ENCODE measurements at places on chromosomes 7 and 10. TPM values are rescaled to one million over a fixed set of nuclear protein-coding genes. Genes with fewer than 3 reads are reported as not detected.

DNA sequence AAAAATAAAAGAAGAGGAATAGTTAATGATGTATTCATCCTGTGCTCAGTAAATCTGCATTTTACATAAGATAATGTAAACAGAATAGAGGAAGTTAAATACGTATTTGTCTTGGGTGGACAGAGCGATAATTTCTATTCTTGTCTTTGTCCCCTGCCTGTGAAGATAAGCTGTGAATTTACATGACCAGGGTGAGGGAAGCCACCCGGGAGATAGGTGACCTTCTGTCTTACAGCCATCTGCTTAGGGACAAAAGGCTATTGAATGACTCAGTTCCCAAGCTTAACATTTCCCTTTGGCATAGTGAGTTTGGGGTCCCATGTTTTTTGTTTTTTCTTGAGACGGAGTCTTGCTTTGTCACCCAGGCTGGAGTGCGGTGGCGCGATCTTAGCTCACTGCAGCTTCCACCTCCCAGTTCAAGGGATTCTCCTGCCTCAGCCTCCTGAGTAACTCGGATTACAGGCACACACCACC is 88.7 kb upstream of the KCTD7 start:
- H3K27me3 ChIP-seq: no peaks in the 10 kb centered on the region
- H3K27ac ChIP-seq: peak overlapping the region; percentile 60
- no peaks in the 10 kb centered on the region for H3K36me3 ChIP-seq
- no peak overlapping the region for H3K4me3 ChIP-seq
- no peak for DNase-seq

DNA sequence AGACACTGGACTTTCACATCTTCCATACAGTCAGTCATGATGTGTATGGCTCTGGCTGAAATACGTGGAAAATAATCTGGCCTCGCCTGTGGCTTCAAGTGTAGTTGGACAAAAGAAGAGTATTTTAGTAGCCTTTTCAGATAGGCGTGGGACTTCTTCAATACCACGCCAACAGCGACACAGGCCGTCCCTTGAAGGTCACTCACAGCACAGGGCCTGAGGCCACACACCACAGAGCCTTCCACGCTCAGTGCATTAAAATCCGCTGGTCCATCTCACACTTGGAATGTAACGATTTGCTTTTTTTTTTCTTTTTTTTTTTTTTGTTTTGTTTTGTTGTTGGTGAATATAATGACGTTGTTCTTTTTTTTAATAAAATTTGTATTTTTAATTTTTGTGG is 51.8 kb upstream of the SUN1 start:
- H3K36me3 ChIP-seq: peaks cover 10% of the 10 kb centered on the region
- H3K27ac ChIP-seq: no peak overlapping the region
- H3K4me1 ChIP-seq: no peaks in the 10 kb centered on the region
- no peak for DNase-seq
- H3K27me3 ChIP-seq: no peaks in the 10 kb centered on the region
- H3K4me3 ChIP-seq: no peak overlapping the region

DNA sequence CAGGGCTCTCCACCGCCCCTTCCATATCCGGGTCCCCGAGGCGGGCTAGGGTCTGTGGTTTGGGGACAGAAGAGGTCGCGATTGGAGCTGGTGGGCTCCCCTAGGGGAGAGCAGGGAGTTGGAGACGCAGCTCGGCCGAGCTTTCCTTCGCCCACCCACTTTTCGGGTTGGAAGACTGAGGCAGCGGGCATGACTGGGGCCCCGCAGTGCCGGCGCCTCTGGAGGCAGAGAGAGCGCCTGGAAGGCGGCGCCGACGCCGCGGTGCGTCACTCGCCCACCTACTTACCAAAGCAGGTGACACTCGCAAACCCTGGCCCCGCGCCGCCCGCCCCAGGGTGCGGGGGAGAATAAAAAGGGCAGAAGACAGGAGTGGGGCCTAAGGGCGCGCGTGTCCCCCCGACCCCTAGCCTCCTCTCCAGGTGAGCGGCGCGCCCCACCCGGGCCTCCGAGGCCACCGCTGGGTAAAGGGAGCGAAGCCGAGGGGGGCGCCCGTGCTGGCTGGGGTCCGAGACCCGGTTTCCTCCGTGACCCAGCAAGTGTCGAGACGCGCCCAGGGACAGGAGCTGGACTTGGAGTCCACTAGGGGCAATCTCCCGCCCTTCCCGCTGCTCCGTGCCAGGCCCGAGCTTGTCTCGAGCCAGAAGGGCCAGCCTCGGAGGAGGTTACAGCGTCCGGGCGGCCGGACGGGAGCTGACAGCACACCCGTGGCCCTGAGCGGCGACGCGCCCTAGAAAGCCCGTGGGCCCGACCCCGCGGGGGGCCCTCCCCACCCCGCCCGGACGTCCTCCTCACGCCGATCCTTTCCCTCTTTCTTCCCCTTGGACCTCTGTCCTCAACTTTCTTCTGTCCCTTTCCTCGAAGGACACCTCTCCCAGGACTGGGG is 34.4 kb upstream of the GRID1 start:
- peak overlapping the region; percentile 74 for H3K4me3 ChIP-seq
- no peak overlapping the region for H3K27ac ChIP-seq
- DNase-seq: peak; percentile 47
- H3K4me1 ChIP-seq: peaks cover 18% of the 10 kb centered on the region

DNA sequence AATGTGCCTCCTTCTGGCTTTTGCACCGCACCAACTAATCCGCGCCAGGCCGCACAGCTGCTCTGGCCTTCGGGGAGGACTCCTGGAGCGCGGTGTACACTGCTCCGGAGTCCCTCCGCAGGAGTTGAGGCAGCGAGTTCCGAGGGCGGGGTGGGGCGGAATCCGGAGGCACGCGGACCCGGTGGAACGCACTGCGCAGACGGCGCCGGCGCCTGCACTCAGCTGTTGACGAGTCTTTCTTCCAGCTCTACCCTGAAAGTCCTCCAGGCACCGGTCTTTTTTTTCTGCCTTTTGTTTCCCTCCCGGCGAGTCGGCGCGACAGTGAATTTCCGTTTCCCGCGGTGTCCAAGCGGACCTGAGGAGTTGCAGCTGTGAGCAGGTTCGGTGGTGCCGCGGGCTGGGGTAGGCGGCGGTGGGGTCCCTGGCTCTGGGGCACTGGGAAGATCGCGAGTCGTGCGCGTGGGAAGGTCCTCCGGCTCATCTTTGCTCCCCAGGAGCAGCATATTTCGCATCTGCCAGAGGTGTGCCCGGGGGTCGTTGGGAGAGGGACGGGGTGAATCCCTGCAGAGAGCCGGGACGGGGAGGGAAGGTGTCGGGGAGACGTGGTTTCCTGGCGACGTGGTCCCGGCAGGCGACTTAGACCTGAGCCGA is 44.1 kb downstream of the SFTPD start:
- no peaks in the 10 kb centered on the region for H3K4me1 ChIP-seq
- no peak overlapping the region for H3K27ac ChIP-seq
- peaks cover 36% of the 10 kb centered on the region for H3K27me3 ChIP-seq
- H3K4me3 ChIP-seq: peak overlapping the region; percentile 89
- DNase-seq: peak; percentile 85
- no peaks in the 10 kb centered on the region for H3K36me3 ChIP-seq

GRCh38 chr10:36057180-36057579 is 415.1 kb upstream of the FZD8 start:
- 0 out of 2 replicates have a peak, but pooled peaks cover 3% of the 10 kb centered on the region for H3K4me1 ChIP-seq
- no peaks in the 10 kb centered on the region for H3K27me3 ChIP-seq
- H3K27ac ChIP-seq: no peak overlapping the region
- H3K36me3 ChIP-seq: no peaks in the 10 kb centered on the region
- DNase-seq: no peak

DNA sequence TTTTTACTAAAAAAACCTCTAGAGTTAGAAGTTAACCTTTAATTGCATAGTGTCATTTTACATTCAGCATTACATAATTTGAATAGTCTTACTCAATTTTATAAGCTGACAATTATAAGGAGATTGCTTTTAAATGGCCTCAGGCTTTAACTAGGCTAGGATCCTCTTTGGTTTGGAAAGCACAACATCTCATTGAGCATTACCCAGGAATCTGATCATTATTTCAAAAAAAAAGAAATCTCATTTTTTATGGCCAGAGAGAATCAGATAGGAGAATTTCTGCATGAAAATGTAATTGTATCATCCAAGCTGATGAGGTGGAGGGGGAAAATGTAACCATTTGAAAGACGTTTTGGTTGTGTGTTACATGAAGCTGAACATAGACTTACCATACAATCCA is 324.9 kb upstream of the POT1 start:
- H3K4me1 ChIP-seq: peaks cover 53% of the 10 kb centered on the region
- H3K27me3 ChIP-seq: no peaks in the 10 kb centered on the region
- no peak for DNase-seq

DNA sequence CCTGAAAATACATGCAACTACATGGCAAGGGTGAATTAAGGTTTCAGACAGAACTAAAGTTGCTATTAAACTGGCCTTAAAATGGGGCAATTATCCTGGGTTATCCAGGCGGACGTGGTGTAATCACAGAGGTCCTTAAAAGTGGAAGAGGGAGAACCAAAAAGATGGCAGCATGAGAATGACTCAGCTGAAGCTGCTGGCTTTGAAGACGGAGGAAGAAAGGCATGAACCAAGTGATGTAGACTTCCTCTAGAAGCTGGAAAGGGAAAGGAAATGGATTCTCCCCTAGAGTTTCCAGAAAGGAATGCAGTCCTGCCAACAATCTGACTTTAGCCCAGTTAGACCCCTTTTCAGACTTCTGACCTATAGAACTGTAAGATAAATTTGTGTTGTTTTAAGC is 27.0 kb upstream of the UBN2 start:
- H3K27me3 ChIP-seq: no peaks in the 10 kb centered on the region
- peak; percentile 44 for DNase-seq
- no peak overlapping the region for H3K27ac ChIP-seq
- H3K4me3 ChIP-seq: no peak overlapping the region
- H3K36me3 ChIP-seq: no peaks in the 10 kb centered on the region

GRCh38 chr7:121032645-121033460 is 44.3 kb downstream of the CPED1 start:
- no peaks in the 10 kb centered on the region for H3K27me3 ChIP-seq
- H3K4me1 ChIP-seq: peaks cover 2% of the 10 kb centered on the region
- no peak overlapping the region for H3K27ac ChIP-seq
- no peak overlapping the region for H3K4me3 ChIP-seq

GRCh38 chr10:97053276-97053675 is 132.5 kb downstream of the SLIT1 start:
- H3K4me1 ChIP-seq: no peaks in the 10 kb centered on the region
- H3K27ac ChIP-seq: no peak overlapping the region
- no peaks in the 10 kb centered on the region for H3K36me3 ChIP-seq

GRCh38 chr10:128609460-128609859 is 483.2 kb upstream of the MKI67 start:
- H3K4me1 ChIP-seq: no peaks in the 10 kb centered on the region
- no peaks in the 10 kb centered on the region for H3K36me3 ChIP-seq
- H3K27ac ChIP-seq: no peak overlapping the region
- DNase-seq: no peak
- no peak overlapping the region for H3K4me3 ChIP-seq

- H3K36me3 ChIP-seq: no peaks in the 10 kb centered on the region
- peaks cover 53% of the 10 kb centered on the region for H3K4me1 ChIP-seq
- H3K27me3 ChIP-seq: no peaks in the 10 kb centered on the region
- H3K27ac ChIP-seq: no peak overlapping the region
These were observed 62.7 kb downstream of the CALML3 start for GRCh38 chr10:5587151-5588079.

SAP25 gene
- 4.1 TPM for total RNA-seq

IFIT5 gene
- 2.7 TPM for total RNA-seq

VAX1 gene
- not detected for total RNA-seq

RPP38 gene
- total RNA-seq: 17.8 TPM

OR13A1 gene
- not detected for total RNA-seq

SLC13A1 gene
- not detected for total RNA-seq

All from GM23338 (cell line).